ENCODE measurements at places on chromosomes 6 and 20. TPM values are rescaled to one million over a fixed set of nuclear protein-coding genes. Genes with fewer than 3 reads are reported as not detected.

GRCh38 chr6:34656378-34657036 lies 40.1 kb downstream of the ILRUN start:
- DNase-seq: no peak

- DNase-seq: peak; percentile 29
These were observed 82.8 kb downstream of the TFAP2A start for GRCh38 chr6:10332111-10332510.

DNA sequence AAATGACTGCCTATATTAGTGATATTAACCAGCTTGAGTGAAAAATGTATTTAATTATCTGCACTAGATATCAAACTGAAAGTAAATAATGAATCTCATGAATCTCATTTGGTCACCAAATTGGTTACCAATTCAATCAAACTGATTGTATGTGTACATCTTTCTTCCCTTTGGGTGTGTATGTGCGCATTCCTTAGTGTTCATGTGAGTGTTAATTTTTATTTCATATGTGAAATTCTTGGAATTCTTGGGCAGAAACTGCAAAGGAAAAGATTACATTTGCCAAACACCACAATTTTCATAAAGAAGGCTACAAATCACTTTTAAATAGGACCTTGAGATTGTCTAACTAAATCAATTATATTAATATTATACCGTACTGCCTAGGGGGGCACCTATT lies 648.4 kb upstream of the MARCKS start:
- no peak for DNase-seq

- no peak for DNase-seq
These were observed 50.7 kb downstream of the MRPL14 start for GRCh38 chr6:44076356-44077213.

DNA sequence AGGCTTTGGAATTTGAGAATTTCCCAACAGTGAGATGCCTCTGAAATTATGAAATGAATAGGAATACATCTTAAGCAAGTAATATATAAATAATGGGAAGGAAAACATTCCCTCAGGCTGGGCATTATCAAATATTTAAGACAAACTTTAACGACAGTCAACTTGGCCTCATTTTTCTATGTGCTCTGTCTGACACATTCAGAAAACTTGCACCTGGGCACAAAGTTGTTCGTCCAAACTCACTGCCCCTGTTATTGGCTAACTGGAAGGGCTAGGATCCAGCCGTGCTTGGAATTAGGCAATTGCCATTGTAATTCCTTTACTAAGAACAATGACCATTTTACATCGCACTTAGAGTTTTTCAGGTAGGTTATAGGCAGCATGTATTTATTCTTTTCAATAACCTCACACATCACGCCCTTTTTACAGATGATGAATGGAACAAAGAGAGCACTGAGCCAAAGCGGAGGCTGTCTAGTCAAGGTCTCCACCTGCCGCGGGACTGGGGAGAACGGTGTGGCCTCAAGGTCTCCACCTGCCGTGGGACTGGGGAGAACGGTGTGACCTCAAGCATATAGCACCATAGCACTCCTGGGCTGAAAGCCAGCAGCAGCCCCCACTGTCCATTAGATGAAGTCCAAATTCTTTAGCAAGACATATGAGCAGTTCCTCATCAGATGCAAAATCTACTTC lies 40.7 kb upstream of the FOXQ1 start:
- no peak for DNase-seq

DNA sequence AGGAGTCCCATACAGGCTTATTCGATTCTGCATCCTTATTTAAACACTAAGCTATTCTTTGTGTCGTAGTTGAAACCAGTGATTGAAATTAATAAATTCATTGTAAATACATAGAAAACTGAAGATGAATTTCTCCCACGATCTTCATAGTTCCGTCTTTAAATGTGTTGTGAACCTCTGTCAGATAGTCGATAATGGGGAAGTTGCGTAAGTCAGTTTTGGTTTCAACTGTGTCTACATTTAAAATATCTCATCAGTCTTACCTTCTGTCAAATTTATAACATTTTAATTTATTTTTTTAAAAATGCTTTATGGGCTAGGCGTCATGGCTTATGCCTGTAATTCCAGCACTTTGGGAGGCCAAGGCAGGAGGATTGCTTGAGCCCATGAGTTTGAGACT lies 12.7 kb downstream of the STX11 start:
- DNase-seq: no peak

DNA sequence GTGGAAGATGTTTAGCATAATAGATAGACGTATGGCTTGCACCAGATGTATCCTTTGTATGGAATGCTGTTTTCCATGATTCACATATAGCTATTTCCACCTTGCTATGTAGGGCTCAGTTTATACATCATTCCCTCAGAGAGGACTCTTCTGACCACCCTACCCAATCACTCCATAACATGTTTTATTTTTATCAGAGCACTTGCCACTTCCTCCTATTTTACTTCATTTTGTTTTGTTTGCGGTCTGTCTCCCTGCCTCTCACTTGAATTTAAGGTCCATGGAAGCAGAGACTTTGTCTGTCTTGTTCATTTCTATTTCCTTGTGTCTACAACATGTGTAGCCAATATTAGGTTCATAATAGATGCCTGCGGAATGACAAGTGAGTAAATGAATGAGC lies 266.9 kb upstream of the CITED2 start:
- no peak for DNase-seq

GRCh38 chr6:131828080-131828479 lies 20.3 kb downstream of the ENPP1 start:
- no peak for DNase-seq

- DNase-seq: no peak
These were observed 32.7 kb downstream of the SAYSD1 start for GRCh38 chr6:39082310-39082709.

PPIL1 gene
- total RNA-seq: 52.9 TPM

GABRR1 gene
- total RNA-seq: not detected

ANGPT4 gene
- not detected for total RNA-seq

KCNQ2 gene
- total RNA-seq: not detected

BTN3A1 gene
- 11.2 TPM for total RNA-seq

CDK5RAP1 gene
- 52.2 TPM for total RNA-seq

HSPA12B gene
- total RNA-seq: 0.03 TPM

HLA-DRB1 gene
- not detected for total RNA-seq

EDN3 gene
- total RNA-seq: not detected

SRMS gene
- total RNA-seq: not detected

ARMH2 gene
- total RNA-seq: not detected

HLA-G gene
- not detected for total RNA-seq
